Lung microvascular endothelial cell (primary cell): ENCODE measurements at places on chromosomes 6 and 20.

DNA sequence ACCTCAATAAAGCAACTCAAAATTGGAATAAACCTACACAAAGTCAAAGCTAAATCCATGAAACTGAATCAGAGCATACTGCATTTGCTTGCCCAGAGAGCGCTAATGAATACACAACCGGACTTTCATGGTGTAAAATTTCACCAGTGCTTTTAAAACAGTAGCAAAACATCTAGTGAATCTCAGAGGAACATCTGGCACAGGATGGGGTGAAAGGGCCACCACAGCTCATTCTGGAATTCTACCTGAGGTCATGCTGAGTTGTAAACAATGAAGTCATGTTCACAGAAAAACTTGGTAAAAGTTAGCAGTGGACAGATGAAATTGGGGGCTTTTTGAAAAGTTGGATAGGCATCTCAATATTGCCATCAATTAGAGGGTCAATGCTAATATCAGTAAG lies 125.6 kb upstream of the STXBP5 start:
- no peak for DNase-seq

DNA sequence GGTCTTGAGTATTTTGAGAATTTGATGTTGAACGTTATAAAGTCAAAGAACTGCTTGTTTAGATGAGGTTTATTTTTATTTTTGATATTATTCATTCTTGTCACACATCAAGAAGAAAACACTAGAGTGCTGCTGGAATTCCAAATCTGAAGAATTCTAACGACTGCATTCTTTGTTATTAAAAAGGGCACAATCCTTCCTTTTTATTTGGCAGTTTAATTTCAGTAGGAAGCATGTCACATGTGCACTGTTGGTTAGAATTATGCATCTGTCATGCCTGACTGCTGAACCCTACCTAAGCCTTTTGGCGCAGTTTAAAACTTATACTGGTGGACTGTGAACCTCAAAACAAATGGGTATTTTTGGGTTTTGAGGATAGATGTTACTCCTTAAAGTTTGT lies 4.0 kb downstream of the ID4 start:
- DNase-seq: no peak

GRCh38 chr6:54094293-54094692 lies 16.9 kb upstream of the MLIP start:
- DNase-seq: no peak

DNA sequence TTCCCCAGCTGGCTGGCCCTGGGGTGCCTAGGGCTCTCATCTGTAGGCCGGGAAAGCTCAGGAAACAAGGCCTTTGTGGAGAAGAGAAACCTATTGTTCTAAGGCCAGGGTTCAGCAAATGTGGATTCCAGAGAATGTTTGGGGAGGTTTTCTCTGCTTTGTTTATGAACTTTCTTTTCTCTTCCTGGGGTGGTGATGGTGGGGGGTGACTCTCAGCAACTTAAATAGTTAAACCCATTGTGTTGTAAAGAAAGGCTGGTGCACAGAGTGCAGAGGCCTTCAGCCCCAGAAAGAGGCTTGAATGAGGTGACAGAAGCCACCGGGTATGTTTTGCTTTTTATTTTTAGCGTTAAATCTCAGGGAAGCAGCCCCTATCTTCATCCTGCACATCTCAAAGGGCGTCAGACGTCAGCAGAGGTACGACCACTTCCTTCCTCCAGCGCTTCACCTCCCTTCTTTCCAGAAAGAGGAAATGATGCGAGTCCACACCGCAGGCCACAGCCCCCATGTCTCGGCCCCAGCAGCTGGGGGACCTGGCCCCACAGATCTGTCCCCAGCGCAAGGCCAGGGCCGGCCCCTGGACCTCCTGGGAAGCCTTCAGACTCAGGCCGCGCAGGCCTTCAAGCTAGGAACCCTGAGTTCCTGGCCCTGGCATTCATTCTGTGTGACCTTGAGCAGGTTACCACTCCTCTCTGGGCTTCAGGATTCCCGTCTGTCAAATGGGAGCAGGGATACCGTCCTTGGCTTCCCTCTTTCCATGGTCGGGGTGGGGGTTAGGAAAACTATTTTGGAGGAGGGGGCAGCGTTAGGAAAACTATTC lies 605 bp upstream of the PPP1R16B start:
- peak; percentile 91 for DNase-seq

DNA sequence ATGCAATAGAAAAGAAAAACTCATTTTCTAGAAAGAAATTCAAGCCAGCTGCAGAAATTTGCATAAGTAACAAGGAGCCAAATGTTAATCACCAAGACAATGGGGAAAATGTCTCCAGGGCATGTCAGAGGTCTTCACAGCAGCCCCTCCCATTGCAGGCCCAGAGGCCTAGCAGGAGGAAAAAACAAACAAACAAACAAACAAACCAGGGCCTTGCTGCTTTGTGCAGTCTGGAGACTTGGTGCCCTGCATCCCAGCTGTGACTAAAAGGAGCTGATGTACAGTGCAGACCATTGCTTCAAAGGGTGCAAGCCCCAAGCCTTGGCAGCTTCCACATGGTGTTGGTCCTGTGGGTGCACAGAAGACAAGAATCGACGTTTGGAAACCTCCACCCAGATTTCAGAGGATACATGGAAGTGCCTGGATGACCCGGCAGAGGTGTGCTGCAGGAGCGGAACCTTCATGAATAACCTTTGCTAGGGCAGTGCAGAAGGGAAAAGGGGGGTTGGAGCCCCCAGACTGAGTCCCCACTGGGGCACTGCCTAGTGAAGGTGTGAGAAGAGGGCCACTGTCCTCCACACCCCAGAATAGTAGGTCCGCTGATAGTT lies 110.9 kb upstream of the AKAP12 start:
- no peak for DNase-seq

DNA sequence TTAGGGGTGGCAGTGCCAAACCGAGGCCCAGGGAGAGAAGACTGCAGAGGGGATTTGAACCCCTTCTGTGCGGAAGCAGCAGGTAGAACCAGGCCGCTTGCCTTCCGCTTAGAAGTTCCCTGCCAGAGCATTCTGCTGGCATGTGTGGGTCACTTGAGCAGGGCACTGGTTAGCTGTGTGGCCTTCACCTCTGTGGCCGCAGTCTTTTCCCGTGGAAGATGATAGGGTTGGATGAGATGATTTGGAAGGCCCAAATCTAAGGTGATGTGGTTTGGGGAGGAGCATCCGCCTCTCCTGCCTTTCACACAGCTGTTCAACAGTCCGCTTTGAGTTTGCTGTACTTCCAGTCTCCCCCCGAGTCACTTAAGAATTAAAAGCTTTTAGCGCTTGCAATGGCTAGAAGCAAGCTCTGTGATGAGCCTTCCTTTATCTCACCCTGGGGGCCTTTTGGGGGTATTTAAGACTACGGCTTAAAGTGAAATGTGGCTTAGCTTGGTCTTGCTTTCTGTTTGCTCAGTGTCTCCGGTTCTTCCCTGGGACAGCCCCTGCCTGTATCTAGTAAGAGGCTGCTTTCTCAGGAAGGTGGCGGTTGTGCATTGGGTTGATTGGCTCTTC lies 743 bp downstream of the CMTR1 start:
- peak; percentile 39 for DNase-seq

DNA sequence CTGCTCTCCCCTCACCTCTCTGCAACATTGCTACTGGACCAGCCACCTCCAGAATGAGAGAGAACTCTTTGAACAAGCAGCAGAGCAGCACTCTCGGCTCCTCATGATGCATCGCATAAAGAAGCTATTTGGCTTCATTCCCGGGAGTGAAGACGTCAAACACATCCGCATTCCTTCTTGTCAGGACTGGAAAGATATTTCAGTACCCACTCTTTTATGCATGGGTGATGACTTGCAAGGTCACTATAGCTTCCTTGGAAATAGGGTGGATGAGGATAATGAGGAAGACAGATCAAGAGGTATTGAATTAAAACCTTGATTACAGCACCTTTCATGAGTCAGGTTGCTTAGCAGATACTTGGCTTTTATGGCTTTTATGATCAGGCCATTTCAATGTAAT lies 4.3 kb downstream of the CALHM4 start:
- peak; percentile 95 for DNase-seq
